ENCODE measurements at places on chromosomes 2 and 18.

DNA sequence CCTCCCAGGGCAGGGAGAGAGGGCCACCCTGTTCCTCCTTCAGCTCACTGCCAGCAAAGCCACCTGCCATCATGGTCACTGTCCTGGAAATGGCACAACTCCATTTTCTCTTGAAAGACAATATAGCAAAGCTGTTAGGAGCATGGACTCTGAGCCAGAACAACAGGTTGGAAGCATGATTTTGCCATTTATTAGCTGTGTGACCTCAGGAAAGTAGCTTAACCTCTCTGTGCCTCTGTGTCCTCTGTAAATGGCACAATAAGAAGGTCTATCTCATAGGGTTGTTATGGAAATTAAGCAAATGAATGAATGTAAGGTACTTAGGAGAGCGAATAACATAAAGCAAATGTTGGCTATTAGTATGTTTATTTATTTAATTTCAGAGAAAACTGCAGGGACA, 730.4 kb upstream of the ID2 start:
- DNase-seq: no peak

- DNase-seq: no peak
Measured at GRCh38 chr2:195619590-195619989, 37.4 kb upstream of the SLC39A10 start.

GRCh38 chr18:55654986-55655385, 67.0 kb upstream of the TCF4 start:
- DNase-seq: peak; percentile 58

DNA sequence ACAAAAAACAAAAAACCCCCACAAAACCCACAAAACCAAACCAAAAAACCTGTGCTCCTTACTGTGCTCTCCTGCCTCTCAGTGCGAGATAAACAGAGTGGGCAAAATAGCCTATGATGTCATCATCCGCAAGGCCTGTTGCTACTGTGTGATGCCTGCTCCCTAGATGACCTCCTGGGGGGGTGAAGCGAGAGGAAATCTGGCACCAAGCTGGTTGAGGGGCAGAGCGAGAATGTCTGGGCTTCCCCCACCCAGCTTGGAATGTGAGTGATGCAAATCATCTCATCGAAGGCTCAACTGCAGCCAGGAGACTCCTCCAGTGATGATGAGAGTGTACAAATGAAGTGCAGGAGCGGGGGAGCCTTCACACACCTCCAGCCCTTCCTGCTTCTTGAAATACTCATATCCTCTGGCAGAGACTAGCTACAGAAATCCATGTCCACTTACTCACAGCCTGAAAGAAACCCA, 57.7 kb upstream of the MAP4K3 start:
- peak; percentile 72 for DNase-seq

DNA sequence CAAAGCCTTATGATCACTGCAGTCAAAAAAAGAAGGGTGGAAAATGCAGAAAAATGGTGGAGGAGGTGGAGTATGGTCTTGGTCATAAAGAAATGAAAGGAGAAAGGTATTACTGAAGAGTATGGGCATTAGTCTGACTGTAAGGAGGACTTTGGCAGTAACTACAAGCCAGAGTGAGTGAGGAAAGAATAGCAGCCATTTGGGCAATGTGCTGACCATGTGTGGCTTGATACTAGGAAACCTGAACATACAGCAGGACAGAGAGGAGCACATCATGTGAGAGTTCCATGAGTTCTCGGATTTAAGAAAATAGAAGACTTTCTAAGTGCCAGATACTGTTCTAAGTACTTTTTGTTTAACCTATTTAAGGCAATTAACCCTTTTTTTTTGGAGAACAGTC, 8.5 kb downstream of the DTNA start:
- DNase-seq: no peak

- DNase-seq: no peak
Measured at GRCh38 chr2:177885828-177886466, 186.6 kb downstream of the PDE11A start.

DNA sequence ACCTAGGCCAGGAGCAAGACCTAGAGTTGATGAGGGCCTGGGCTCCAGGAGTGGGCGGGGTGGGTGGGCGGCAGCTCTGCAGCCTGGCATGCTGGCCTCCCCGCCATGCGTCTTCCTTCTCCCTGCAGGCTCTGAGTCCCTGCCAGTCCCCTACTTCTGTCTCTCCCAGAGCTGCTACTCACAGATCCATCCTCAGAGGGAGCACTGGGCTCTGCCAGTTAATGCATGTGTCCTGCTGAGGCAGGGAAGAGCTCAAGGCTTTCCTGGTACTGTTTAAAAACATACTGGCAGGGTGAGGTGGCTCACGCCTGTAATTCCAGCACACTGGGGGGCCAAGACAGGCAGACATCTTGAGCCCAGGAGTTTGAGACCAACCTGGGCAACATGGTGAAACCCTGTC, 38.7 kb upstream of the EDAR start:
- no peak for DNase-seq

All from muscle of leg (tissue), 16 donors.